ENCODE measurements at places on chromosomes 4 and X. TPM values are rescaled to one million over a fixed set of nuclear protein-coding genes. Genes with fewer than 3 reads are reported as not detected.

The PCDH7 gene
- 28.6 TPM for total RNA-seq

The IL15 gene
- total RNA-seq, result 4.2 TPM

The PPM1K gene
- 5.7 TPM for total RNA-seq

The PDHA1 gene
- total RNA-seq, result 199 TPM

The F8A1 gene
- total RNA-seq, result 19.6 TPM

The PNCK gene
- total RNA-seq, result 4.4 TPM

The NSG1 gene
- not detected for total RNA-seq

The ITIH6 gene
- total RNA-seq, result not detected

The MAP3K15 gene
- total RNA-seq, result not detected

The AMER1 gene
- 5.8 TPM for total RNA-seq

The NXF2 gene
- total RNA-seq, result not detected

The RNF128 gene
- 0.17 TPM for total RNA-seq

DNA sequence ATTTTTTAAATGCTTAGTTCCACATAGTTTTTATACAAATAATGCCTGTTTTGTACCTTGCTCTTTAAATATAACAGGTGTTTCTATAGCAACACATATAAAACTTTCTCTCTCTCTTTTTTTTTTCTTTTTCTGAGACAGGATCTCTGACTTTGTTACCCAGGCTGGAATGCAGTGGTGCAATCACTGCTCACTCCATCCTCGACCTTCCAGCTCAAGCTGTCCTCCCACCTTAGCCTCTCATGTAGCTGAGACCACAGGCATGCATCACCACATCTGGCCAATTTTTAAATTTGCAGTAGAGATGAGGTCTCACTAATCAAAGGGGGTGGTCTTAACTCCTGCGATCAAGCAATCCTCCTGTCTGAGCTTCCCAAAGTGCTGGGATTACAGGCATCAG, 18.3 kb upstream of the SULT1E1 start:
- DNase-seq, result no peak

GRCh38 chr4:3643518-3644433, 111.6 kb upstream of the LRPAP1 start:
- DNase-seq, result no peak

DNA sequence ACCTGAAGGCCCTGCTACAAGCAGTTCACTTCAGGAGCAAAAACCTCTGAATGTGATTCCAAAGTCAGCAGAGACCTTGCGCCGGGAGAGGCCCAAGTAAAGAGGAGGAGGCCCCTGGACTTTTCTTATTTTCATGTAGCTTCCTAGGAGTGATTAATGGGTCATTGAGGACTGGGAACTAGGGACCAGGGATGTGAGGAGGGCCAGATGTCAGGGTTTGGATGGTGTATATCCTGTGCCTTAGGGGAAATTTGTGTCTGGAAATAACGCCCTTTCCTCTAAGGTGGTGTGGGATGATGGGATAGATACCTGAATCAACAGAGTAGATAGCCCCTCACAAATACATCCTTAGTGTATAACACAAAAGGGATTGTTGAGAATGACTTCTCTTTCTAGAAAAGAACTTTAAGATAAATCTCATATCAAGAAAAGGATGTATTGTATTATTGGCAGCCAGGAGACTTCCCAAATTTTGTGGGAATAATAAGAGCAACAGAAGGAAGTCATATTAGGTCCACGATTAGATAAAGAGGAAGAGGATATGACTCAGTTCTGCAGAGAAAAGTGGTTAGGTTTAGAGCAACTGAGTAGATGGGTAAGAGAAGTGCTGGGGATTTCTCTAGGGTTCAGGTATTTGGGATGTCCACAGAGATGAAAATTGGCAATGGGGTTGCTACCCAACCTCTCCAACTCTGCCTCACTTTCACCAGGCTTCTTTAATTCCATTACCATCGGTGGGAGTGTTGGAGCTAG, 1.1 kb downstream of the ITGB1BP2 start:
- no peak for DNase-seq

DNA sequence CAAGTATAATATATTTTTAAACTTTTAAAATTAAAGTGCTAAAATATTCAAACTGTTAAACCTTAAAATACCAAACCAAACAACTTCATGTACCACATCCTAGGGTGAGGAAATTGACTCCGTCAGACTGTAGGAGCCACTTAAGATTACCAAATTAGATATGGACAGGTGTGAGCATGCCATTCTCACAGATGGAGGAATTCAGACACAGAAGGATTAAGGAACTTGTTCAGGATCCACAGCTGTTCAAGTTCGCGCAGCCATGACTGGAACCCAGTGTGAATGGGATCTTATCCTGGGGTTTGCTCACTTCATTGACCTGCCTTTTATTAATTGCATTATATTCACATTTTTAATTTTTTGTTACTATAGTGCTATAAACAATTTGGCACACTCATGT, 224.9 kb upstream of the PCDH7 start:
- no peak for DNase-seq

DNA sequence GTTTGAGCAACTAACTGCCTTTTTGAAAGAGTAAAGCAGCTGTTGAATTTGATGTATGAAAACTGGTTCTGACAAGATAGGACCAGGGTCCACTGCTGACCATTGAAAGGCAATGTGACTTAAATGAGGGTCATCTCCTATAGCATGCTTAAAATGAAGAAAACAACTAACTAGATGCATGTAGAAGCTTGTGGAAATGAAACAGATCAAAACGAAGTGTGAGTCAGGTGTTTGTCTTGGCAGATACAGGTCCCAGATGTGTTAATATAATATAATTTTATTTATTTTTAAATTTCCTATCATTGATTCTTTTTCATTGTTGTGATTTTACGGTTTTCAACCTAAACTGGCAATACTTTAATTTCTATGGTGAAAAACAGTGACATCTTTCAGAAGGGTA, 83.6 kb downstream of the ATOH1 start:
- no peak for DNase-seq

- DNase-seq, result no peak
Observed at GRCh38 chrX:49041744-49042580, 1.2 kb downstream of the TFE3 start.

- no peak for DNase-seq
Observed at GRCh38 chrX:25052798-25053534, 37.2 kb upstream of the ARX start.

DNA sequence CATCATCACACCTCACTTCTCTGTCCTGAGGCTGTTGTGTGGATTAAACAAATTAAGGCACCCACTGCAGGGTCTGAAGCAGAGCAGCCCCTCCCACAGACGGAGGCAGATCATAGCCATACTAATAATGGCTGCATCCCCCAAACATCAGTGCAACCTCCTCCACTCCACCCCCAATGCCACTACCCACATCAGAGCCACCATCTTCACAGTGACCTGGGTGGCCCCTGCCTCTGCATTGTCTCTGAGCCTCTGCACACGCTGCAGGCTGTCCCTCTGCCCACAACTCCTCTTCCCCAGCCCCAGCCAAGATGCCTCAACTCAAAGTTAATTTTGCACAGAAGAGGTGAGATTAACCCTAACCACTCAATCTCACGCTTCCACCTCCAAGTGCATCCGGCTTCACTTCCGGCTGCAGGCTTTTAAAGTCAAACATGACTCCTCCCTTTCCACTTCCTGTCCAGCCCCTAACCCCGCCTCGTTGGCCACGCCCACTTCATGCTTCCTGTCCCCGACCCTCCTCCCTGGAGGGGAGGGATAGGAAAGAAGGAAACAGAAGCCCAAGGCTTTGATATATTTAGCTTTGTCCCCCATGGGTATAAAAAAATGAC, 22.7 kb downstream of the JAKMIP1 start:
- no peak for DNase-seq

- DNase-seq, result no peak
Observed at GRCh38 chr4:177124349-177125064, 185.2 kb upstream of the NEIL3 start.

DNA sequence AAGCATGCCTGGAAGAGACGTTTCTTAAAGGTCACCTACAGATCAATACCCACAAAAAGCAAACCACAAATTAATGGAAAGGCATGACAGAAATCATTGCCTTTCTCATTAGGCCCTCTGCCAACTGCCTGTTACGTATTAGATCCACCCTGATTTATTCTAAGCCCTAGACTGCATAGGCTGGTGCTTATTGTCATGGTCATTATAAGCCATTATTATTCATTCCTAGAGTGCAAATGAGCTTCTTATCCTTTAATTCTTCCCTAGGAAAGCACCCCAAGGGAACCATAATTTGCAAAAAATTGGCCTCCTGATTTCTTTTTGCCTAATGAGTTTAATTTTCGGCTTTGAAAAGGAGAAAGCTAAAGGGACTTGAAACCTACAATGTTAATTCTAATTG, 184.2 kb upstream of the GPRIN3 start:
- no peak for DNase-seq

GRCh38 chr4:121656269-121656641, 40.5 kb downstream of the ANXA5 start:
- peak; percentile 5 for DNase-seq

GRCh38 chr4:101307899-101308298, 39.4 kb downstream of the PPP3CA start:
- DNase-seq, result no peak

DNA sequence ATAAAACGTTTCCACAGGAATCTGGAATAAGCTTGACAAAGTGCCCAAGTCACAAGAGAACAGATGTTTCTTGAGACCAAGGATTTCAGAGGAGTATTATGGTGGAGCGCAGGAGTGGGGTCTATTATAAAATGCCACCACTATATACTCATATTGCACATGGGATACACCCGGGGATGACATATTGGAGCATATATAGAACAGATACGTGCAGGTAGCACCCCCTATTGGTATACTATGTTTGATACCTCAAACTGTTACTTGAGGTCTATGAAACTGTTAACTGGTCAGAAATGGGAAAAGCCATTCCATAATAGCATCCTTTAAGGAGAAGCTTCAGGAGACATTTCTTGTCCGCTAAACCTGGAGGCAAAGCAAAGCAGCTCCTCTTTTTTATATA, 86.0 kb downstream of the PCYT1B start:
- no peak for DNase-seq

GRCh38 chr4:15809058-15809457, 30.9 kb downstream of the CD38 start:
- DNase-seq, result no peak

- no peak for DNase-seq
Observed at GRCh38 chr4:106495476-106495875, 126.9 kb upstream of the GIMD1 start.

DNA sequence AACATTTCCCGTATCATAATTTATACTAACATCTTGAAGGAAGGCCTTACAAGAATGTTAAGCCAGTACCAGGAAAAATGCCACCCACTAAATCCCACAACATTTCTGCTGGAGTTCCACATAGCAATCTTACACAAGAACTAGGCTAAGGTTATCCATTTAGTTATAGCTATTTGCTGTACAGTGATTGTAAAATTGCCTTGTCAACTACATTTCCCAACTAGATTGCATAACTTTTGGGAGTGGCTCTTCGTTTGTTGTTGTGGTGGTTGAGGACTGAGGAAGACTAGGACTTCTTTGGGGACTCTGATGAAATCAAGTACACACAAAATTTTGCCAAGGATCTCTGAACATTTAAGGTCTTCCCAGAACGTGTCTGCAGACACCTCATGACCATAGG, 8.0 kb downstream of the IBSP start:
- DNase-seq, result no peak

DNA sequence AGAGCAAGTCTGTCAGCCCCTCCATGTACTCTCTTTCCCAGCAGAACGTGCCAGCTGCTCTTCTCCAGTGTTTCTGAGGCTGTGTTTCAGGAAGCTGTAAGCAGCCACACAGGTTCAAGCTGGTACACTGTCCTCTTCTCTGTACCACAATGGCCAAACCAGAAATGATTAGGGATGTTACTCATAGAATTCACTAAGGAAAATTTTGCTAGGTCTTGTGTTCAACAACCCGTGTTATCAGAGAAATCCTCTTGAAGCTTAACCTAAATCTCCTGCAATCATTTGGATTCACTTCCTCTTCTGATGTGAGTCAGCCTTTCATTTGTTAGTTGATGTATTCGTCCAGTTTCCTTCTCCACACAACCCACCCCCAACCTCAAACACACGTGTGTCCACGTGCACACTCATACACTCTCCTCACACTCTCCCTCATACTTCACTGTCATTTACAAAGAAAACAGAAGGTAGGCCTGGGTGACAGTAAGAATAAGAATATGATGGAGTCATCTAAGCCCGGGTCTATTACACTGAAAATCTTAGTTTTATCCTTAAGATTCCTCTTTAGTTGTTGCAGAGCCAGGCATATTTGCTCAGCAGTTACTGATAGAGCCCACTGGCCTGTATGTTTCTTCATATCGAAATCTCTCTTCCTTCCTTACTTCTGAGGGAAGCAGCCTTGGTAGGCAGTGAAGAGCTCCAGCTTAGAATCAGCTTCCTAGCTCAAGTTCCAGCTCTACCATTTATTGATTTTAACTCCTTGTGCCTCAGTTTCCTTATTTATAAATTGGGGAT, 63.4 kb downstream of the DCUN1D4 start:
- no peak for DNase-seq

- no peak for DNase-seq
Observed at GRCh38 chr4:94491322-94491721, 39.6 kb downstream of the PDLIM5 start.

DNA sequence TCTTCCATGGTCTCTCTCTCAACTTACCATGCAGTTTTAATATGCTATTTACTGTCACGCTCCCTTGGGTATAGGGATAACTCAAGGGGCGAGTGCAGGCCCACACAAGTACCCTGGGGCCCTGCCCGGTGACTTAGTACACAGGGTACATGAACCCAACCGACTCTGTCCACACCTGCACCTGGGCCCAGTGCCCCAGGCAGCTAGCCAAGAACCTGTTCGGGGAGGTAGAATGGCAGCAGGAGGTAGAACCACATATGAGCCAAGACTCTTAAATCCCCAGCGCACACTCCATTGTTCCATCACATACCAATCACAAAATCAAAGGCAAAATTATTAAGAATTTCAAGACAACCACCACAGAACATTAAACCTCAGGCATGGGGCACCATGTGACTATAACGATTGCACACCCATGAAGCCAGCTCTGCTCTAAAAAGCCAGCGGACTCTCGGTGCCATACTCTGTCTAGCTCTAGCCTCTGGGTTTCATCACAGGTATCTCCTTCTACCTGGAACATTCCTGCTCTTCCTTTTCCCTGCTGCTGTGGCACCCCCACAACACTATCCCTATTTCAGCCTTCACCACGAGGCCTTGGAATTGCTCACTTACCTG, 14.6 kb downstream of the PHF8 start:
- DNase-seq, result no peak

GRCh38 chrX:68808686-68809357, 20.0 kb upstream of the EFNB1 start:
- no peak for DNase-seq

GRCh38 chr4:38003102-38003501, 42.9 kb downstream of the PTTG2 start:
- no peak for DNase-seq

DNA sequence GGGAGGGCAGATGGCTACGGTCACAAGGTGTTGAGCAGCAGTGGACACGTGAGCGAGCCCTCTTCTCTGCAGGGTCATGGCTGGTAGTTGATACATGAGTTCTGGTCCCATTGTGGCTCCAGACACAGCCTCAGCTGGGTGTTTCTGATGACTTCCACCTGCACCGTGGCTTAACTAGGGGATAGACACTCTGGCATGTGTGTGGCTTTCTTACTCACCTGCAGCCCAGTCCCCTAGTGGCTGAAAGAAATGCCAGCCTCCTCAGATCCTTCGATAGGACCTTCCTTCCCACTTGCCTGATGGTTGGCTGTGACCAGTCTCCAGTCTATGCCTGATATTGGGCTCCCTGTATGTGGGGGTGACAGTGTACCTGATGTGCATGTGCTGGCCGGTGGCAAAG, 5.0 kb downstream of the GPR78 start:
- no peak for DNase-seq

- no peak for DNase-seq
Observed at GRCh38 chrX:11575332-11575731, 90.4 kb downstream of the ARHGAP6 start.

All from PC-9 (cell line).